ENCODE measurements at places on chromosomes 12 and 14.
A peak's percentile ranks its signal among the peaks of the same experiment; 100 is the strongest.

- DNase-seq: no peak
Observed at GRCh38 chr12:115869604-115870003, 407.9 kb downstream of the MED13L start.

- peak; percentile 27 for DNase-seq
Observed at GRCh38 chr12:4855121-4855924, 54.4 kb upstream of the KCNA1 start.

DNA sequence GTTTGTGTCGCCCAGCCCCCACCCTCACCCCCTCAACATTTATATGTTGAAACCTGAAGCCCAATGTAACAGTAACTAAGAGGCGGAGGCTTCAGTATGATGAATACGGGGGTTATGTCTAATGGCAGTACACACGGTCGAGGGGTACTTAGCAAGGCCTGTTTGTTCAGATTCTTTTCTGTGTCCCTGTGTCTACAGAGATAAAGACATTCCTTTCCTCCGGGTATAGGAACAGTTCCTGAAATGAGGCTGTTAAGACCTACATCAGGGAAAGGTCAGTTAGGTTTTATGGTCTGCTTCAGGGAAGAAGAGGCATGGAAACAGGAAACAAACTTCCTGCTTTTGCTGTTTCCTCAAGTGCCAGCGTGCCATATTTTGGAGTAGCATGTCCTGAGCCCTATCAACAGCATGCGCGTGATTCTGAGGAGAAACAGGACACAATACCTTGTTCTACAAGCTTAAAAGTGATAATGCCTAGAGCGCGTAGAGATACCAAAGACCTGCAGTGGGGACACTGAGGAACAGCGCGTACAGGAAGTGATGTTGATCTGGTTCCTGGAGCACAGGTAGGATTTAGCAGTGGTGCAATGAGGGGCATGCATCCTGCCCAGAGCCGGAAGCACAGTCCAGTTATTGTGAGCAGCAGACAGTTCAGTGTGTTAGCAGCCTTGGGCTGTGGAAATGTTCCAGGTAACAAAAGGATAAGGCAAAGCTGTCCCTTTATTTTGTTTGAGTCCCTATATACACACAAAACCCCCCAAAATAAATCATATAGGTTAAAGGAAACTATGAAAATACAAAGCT lies 47.2 kb downstream of the FGD4 start:
- DNase-seq: no peak

DNA sequence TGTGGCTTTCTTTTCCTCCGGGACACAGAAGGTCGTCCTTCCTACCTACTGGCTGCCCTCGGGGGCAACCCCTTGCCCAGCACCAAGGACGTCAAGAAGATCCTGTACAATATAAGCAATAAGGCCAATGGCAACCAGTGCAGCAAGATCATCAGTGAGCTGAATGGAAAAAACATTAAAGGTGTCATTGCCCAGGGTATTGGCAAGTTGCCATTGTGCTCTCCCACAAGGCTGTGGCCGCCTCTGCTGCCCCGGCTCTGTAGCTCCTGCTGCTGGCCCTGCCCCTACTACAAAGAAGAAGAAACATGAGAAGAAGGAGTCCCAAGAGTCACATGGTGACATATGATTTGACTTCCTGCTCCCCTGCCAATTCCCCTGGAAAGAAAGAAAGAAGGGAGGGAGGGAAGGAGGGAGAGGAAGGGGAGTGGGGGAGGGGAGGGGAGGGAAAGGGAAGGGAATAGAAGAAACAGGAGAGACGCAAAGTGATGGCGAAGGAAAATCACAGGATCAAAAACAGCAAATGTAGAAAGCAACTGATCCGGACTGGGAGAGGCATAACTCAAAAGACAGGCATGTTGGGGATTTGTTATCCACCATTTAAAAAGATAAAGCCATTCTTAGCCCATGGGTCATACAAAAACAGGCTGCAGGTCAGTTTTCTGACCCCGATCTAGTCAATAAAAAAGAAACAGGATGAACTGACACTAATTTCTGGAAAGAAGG lies 61.3 kb upstream of the RESF1 start:
- DNase-seq: no peak

- no peak for DNase-seq
Observed at GRCh38 chr12:107263980-107264379, 170.6 kb upstream of the CRY1 start.

- no peak for DNase-seq
Observed at GRCh38 chr14:34219661-34220377, 242.2 kb downstream of the SPTSSA start.

DNA sequence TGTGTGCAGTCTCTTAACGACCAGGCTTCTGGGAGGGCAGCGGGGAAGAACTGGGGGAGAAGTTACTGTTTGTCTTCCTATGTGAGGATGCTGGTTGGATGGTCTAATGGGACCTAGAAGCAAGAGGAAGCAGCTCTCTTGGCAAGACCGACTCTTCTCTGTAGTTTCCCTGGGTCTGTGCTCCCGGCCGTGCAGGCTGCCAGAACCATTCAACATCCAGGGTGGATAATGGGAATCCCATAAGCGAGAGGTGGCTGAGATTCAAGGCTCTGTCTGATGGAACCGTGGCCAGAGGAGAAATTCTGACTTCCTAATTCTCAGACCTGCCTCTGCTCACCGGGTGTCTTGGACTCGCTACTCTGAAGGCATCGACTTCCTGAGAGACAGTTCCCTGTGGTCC lies 561.0 kb upstream of the TBX3 start:
- DNase-seq: no peak

DNA sequence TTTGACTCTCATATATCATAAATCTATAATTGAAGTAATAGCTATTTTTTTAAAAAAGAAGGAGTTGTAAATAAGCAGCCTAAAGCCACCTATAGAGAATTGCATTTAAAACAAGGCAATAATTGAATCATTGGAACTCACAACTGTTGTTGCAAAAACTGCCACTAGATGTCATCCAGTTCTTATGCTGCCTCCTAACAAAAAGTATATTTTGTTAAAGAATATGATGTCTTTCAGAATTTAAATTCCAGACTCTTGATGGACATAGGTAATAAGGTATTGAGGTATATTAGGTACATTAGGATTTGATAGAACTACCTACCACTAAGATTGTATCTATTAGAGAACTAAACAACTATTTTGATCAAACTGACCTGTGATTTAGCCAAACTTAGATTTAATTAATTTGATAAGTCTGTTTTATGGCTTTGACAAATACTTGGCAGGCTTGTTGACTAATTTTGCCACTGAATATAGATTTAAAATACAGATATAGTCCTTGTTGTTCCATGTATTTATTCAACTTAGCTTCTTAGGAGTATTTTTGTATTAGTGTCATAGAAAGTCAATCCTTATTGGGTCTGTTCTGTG lies 401.4 kb downstream of the RPL10L start:
- DNase-seq: no peak

DNA sequence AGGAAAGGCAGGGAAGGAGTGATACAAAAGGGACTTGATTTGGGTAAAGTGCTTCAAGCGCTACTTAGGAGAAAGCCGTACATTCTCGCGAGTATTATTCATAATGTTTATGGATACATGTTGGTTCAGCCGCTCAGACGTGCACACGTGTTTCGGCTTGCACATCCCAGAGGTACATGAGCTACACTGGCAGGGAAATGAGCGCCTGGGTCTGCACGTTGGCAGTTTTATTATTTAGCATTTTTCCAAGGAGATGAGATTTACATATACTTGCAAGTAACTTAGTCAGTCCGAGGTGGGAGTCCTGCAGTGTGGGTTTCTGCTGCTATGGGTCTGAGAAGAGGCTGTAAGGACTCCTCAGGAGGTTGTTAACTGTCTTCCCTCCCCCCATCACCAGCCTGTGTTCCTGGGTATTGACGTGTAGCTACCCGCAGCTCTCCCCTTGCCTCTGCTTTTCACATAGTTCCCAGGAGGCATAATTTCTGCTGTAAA lies 1.5 kb downstream of the PRKCH start:
- DNase-seq: no peak

DNA sequence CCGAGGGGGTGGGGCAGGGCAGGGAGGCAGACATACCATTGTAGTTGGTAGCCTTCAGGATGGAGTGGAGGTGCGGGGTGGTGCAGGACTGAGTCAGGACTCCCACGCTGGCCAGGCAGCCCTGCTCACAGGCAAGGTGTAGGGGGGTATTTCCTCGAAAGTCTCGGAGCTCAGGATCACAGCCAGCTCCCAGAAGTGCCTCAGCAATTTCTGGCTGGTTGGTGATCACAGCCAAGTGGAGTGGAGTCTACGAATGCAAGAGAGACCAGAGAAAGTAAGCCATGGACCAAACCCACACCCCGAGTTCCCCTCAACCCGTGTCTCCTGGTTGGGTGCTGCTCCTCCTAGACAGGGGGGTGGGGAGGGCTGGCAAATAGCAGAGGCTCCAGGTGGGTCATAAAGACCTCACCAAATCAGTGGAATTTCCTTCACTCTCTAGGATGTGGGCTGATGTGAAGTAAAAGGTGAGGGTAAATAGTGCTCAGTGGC lies 1.4 kb downstream of the NFKBIA start:
- no peak for DNase-seq

DNA sequence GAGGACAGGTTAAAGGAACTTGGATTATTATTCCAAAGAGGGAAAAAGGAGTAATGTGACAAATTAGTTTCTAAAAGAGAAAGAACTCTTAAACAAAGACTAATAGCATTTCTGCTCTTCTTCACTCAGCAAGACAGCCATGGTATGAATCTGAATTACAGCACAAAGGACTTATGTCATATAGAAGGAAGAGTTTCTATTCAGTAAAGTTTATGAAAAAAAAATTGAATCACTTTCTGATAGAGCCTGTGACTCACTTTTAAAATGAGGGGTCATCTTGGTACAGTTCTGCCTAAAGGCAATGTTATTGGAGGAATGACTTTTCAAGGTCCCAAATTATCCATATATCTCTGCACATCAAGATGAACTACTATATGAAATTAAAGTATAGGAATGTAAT lies 101.7 kb downstream of the DUSP6 start:
- no peak for DNase-seq
